Tongue (tissue), 3 donors: ENCODE measurements at places on chromosomes 5 and 9.
A peak's percentile ranks its signal among the peaks of the same experiment; 100 is the strongest.

GRCh38 chr9:20462410-20462809 is 159.9 kb downstream of the MLLT3 start:
- DNase-seq = no peak

GRCh38 chr5:60372786-60373185 is 327.2 kb downstream of the DEPDC1B start:
- no peak for DNase-seq

GRCh38 chr5:150662731-150663516 is 1.9 kb downstream of the MYOZ3 start:
- DNase-seq = no peak

- DNase-seq = peak; percentile 79
Measured at GRCh38 chr5:157971571-157972216, 112.7 kb upstream of the CLINT1 start.

DNA sequence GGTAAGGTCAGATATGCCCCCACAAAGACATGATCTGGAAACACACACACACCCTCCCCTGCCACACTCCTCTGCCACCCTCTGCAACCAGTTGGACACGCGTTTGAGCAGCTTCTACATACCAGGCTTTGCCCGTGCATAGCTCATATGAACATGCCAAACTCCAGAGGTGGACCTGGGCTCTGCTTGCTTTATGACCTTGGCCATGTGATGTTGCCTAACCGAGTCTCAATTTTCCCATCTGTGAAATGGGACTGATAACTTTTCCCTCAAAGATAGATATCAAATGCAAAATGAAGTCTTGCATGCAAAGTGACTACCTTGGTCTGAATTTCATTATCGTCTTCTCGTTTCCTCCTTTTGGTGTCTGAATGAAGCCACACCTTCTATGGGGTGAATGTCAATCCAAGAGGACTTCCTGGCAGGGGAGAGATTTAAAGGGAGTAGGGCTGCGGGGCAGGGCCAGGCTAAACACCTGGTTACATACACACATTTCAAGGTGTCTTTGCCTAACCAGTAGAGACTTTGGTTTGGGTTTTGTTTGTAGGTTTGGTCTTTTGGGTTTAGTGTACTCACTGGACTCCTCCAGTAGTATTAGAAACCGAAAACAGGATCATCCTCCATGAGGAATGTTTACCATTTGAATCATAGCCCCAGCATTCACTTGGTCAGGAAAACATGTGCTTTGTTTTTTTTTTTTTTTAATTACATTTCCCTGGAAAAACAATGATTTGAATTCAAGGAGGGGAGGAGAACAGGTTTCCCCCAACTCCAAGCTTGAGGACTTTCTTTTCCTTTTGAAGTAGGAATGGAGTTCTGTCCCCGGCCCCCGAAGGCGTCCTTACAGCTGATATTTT is 63.2 kb downstream of the COL27A1 start:
- DNase-seq = no peak

DNA sequence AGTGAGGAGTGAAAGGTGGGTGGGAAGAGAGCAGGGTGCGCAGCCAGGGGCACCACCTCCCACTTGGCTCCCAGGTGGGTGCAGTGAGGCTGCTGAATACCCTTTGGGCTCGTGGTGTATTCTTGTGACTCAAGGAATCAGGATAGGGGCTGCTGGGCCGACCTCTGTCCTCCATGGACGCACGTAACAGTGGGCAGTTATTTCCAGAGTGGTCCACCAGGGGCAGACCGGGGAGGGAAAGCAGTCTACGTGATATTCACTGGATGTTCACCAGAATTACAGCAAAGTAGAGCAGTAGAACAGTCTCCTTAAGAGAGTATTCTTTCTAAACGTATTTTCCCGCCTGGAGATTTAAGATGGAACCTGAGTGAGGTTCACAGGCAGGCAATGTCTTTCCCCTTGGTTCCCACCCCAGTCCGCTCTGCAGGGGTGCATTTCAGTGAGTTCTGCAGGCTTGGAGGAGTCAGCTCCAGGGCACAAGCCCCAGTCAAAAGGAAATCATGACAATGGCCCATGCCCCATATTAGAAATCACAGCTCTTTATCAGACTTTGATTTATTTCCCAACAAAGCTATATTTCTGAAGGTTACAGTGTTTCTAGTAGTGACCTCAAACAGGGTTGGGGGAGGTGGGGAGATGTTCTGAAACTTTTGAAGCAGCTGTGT is 88.7 kb downstream of the SYK start:
- no peak for DNase-seq

DNA sequence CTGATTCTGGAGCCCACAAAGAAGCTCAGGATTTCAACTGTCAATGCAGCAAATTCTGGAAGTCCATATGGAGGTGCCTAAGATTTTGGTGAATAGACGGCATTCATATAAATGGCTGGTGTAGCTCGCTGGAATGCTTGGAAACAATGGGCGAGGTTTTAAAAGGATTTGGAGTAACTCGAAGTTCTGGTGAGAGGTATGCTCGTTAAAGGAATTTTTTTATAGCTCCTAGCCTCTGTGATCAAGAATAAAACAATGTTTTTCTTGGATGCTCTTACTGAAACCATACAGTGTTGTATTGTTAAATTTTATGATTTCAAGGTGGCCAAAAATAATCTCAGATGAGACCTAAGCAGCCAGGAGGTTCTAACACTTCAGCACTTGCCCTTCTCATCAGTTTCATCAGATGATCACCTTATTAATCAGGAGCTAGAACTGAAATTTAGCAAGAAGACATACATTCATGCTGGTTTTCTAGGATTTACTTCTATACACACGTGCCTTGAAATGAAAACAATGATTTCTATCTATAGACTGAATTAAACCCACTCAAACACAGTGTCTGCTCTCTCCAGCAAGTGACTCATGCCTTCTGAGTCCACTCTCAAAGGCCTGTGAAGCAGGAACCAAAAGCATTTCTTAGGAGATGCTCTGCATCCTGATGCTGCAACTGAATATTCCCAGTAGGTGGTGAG is 79.2 kb downstream of the OTULIN start:
- DNase-seq = no peak

DNA sequence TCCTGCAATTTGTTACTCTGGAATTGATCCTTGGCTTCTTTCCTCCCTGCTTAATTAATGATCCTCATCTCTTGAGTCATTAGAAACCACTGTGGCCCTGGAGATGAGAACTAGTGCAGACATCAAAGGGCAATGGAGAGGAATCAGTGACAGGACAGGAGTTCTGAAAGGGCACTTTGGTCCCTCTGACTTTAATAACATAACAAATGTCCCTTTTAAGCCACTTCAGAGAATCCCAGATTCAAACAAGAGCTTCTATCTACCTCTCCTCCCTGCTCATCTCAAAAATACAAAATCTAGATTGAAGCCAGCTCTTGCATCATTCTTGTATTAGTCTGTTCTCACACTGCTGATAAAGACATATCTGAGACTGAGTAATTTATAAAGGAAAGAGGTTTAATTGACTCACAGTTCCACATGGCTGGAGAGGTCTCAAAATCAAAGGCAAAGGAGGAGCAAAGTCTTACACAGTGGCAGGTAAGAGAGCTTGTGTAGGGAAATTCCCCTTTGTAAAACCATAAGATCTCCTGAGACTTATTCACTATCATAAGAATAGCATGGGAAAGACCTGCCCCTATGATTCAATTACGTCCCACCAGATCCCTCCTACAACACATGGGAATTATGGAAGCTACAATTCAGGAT is 139.1 kb downstream of the PLPPR1 start:
- no peak for DNase-seq
